Spinal cord (tissue), 10 donors: ENCODE measurements at places on chromosomes 2 and 18.

- DNase-seq, result no peak
Observed at GRCh38 chr2:58432491-58433170, 191.5 kb upstream of the FANCL start.

DNA sequence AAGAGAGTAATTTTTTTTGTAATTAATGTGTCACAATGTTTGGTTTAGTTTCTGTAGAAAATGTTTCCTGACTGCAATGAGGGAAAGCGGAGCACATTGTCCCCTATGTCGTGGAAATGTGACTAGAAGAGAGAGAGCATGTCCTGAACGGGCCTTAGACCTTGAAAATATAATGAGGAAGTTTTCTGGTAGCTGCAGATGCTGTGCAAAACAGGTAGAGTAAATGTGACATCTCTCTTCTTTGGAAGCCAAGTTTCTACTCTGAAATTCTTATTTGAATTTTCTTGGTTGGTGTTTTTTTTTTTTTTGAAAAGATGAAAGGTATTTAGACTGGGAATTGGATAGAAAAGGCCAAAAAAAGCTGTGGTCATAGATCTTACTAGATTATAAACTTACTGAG, 20.0 kb downstream of the RNF138 start:
- DNase-seq, result no peak

- DNase-seq, result no peak
Observed at GRCh38 chr2:47194410-47194809, 39.3 kb upstream of the STPG4 start.

- DNase-seq, result no peak
Observed at GRCh38 chr2:41737888-41738287, 309.9 kb upstream of the PKDCC start.

DNA sequence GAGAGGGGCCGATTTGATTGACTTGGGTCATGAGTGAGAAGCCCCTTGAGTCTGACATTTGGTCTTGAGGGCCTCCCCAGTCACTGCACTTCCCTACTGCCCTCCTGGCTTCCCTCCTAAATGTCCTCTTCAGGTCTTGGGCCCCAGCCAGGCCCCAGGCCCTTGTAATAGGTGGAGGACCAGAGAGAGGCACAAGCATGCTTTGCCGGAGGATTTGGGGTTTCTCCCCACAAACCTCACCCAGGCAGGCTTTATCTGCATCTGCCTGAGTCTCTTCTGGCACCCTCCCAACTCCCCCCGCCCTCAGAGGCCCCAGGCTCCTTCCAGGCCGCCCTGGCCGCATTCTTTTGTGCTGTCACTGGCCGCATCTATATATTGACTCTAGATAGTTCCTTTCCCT, 270.7 kb downstream of the HAUS1 start:
- DNase-seq, result no peak

GRCh38 chr2:66438498-66438833, 3.5 kb downstream of the MEIS1 start:
- no peak for DNase-seq

DNA sequence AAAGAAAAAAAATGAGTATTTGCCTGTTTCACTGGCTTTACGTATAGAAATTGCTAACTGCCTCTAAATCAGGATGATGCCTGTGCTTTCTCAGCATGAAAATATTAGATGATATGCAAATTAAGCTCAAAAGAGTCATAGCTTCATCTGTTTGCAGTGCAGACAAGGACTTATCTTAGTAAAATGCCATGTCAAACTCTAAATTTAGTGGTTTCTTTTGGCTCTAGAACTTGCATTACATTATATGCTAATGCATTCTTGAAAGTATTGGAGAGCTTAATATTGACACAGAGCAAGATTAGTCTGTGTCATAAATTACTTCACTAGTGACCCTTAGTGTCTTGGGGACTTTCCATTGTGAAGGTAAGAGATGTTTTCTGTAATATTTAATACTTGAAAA, 1109.1 kb upstream of the NRXN1 start:
- no peak for DNase-seq

- no peak for DNase-seq
Observed at GRCh38 chr2:213451542-213452239, 167.4 kb downstream of the SPAG16 start.

GRCh38 chr2:129480790-129481189, 498.7 kb upstream of the RAB6C start:
- DNase-seq, result no peak

GRCh38 chr18:51727780-51728179, 530.3 kb upstream of the MEX3C start:
- no peak for DNase-seq

DNA sequence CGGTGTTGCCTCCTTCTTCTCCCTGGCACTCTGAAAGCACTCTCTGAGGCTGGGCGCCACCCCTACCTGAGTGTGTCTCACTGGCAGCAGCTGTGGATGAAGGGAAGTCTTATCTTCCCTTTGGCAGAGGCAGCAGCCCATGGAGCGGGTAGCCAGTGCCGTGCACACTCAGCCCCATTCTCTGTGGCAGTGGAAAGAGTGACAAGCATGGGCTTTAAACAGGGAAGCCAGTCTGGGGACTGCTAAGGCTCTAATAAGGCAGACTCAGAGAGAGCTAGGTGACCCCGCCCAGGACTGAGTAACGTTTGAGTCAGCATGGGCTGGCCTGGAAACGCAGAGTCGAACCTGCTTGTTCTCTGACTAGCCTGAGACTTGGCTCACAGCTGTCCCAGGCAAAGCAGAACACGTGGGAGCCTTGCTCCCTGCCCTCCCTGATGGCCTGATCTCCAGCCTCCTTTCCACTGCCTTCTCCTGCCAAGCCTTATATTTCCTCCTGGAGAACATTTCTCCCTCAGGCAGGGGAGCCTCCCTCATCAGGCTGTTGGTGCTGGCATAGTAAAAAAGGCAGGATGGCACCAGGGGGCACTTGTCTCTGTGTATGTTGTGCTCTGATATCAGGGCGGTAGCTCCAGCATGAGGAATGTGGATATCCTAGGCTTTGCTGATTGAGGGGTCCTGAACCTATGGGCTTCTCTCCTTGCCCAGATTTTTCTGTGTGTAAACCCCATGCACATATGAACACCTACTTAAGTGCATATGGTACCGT, 93.9 kb upstream of the LGALSL start:
- no peak for DNase-seq

DNA sequence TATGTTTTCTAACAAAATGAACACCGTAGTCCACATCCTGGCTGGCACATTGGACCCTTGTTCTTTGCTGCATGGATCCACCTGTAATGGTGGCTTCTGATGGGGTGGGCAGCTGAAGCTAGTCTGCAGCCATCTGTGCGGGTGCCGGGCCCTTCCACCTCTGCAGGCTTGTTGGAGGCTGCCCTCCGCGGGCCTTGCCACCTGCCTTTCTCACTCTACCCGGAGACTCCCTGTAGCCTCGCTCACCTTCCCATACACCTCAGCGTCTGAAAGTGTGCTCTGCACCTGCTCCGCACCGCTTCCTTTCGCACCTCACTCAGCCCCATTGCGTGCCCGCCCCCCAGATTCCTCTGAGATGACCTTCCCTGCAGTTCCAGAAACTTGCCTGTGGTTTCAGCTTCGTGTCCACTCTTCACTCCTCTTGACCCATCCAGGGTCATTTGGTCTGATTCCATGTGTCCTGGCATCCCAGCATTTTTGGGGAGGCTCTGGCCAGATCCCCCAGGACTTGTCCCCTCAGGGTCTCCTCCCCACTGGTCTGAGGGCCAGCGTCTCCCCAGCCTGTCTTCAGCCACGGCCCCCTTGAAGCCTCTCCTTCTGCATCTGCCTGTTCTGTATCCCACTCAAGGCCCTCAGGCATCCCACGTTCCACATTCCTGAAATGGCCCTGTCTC, 18.2 kb downstream of the ATG4B start:
- DNase-seq, result no peak

GRCh38 chr18:73945130-73945792, 202.4 kb downstream of the FBXO15 start:
- DNase-seq, result no peak

DNA sequence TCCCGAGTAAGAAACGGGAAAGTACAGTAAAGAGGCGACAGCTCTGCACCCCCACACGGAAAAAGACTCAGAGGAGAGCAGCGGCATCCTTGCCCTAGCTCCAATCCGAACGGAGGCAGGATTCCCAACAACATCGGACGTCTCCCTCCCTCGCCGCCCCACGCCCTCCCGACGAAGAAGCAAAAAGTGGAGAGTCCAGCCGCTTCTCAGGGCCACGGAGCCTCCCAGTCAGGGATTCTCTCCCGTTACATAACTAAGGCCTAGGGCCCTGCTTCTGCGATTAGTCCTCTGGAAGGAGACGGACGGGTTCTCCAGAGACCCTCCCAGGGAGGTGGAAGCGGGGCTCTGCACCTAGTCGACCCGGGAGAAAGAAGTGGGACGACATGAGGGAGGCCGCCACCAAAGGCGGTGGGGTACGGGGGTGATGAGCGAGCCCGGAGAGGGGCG, 587 bp downstream of the SUMO1 start:
- peak; percentile 7 for DNase-seq

- DNase-seq, result no peak
Observed at GRCh38 chr18:48934415-48934722, 16.4 kb downstream of the SMAD7 start.

DNA sequence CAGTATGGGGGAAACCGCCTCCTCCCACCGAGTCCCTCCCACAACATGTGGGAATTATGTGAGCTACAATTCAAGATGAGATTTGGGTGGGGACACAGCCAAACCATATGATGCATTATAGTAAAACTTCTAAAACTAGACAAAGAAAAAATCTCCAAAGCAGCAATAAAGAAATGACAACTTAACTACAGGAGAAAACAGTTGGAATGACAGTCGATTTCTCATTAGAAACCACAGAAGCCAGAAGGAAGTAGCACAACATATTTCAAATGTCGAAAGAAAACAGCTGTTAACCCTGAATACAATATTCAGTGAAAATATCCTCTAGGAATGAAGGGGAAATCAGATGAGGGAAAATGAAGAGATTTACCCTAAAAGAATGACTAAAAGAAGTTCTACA, 53.5 kb upstream of the TCF4 start:
- no peak for DNase-seq

GRCh38 chr2:160407393-160408172, 86.0 kb downstream of the RBMS1 start:
- peak; percentile 76 for DNase-seq

- no peak for DNase-seq
Observed at GRCh38 chr2:107136733-107137132, 250.8 kb upstream of the ST6GAL2 start.

DNA sequence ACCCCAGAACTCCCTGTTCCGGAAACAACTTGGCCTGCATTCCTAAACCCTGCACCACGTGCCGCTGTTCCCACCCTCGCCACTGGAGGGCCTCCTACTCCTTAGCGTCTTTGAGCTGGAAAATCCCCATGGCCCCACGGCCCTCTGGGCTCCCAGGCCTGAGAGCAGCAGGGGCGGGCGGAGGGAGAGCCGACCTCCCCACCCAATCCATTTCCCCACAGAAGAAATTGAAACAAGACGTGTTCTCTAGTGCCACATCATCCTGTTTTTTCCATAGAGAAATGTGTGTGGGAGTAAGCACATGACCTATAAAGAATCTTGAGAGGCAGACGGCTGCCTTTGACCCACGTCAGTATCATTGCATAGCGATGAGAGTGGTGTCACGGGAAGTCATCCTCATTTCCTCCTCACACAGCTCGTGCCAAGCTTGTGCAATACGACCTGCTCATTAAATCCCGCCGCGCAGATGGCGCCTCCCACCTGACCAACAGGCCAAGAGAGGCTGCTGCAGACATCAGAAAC, 79.2 kb downstream of the LAMA1 start:
- peak; percentile 41 for DNase-seq

DNA sequence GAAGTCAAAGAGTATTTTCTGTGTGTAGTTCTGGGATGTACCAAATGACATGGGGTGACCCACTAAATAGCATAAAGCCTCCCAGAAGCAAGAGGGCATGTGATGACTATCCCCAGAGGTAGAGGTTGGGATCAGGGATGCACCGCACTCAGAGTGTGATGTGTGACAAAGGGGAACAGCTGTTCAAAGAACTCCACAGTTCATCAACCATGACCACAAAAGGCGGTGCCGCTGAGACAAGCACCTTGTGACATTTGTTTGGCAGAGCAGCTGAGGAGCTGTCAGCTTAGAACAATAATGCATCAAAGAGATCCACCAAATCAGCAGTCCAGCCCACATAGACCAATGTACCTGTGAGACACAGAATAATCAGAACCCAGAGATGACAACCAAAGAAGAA, 81.3 kb downstream of the VWC2L start:
- DNase-seq, result no peak

- peak; percentile 41 for DNase-seq
Observed at GRCh38 chr18:78525366-78526111, 454.1 kb upstream of the SALL3 start.

- DNase-seq, result no peak
Observed at GRCh38 chr2:67234440-67234839, 162.7 kb upstream of the ETAA1 start.

DNA sequence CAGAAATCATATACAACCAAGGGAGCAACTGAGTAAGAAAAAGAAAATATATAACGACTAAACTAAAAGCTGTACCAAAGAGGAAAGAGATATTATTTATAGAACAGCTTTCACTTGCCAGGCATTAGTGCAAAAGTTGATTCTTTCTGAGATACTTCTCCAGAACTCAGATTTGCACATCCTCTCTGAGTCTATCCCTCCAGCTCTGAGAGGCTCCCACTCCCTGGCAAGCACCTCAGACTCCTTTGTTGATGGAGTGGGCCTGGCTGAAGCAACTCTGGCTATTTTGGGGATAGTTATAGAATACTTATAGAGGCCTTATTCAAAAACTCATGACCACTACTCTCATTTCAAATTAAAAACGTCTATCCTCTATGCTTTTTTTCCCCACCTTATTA, 501.6 kb upstream of the TNP1 start:
- peak; percentile 36 for DNase-seq

GRCh38 chr2:161028581-161028980, 131.6 kb upstream of the TANK start:
- DNase-seq, result no peak

GRCh38 chr2:68767031-68767961, 32.7 kb downstream of the ARHGAP25 start:
- DNase-seq, result no peak

DNA sequence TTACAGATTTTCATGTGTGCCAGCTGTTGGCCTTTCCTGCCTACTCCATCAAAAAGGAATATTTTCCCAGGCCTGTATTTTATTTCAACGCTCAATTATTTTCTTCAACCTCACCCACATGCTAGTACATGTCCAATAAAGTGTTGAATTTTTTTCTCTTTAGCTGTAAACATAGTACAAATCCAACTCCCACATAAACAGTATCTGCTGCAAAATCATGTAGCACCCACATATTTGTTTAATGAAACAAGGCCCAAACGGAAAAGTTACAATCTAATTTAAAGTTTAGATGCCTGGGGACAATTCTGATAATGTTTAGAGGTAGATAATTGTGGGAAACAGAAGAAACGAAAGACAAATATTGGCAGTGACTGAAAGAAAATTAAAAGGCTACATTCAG, 275.4 kb upstream of the ACVR2A start:
- no peak for DNase-seq

GRCh38 chr18:36412778-36413177, 115.3 kb downstream of the FHOD3 start:
- DNase-seq, result no peak
